ENCODE measurements at places on chromosomes 11 and 22. TPM values are rescaled to one million over a fixed set of nuclear protein-coding genes. Genes with fewer than 3 reads are reported as not detected.

VSIG10L2 gene
- not detected for total RNA-seq

DNA sequence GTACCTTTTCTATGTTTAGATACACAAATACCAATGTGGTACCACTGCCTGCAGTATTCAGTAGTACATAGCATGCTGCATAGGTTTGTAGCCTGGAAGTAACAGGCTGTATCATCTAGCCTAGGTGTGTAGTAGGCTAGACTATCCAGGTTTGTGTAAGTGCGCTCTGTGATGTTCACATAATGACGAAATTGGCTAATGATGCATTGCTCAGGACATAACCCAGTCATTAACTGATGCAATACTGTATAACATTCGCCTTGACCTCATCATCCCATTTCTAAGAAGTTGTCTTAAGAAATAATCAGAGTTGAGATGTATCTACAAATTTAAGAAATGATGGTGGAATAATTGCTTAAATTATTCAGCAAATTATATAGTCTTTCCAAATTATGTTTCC is 116.0 kb upstream of the TIMP3 start:
- DNase-seq = no peak

DNA sequence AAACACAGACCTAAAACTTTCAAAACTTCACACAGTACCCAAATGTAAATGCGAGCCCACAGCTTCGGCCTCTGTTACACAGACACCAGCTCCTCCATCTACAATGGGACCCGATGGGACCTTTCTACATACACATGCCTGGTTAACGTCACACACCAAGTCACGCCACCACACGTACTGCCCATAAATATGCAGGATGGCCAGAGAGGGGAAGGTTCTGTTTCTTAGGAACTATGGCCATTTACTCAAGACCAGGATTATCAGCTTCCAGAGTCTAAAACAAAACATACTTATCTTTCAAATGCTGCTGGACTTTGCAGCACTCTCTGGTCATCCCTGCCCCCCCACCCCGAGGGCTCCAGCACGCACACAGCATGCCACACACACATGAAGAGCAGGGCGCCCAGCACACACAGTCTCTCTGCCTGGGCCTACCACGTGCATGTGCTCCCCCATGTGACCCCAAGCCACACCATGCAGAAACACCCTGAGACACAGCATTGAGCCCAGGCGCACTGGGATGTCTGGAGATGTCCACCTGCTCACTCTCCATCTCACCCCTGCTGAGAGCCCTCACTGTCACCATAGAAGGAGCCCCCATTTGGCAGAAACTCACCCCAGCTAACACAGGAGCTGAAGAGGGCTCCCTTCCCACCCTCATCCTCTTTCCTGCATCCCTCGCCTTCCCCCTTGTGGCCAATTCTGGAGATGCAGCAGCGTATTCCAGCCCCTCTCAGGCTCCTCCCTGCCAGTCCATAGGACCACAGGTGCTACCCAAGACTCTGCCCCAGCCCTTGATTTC is 61.8 kb downstream of the SLC22A12 start:
- peak; percentile 92 for DNase-seq

DNA sequence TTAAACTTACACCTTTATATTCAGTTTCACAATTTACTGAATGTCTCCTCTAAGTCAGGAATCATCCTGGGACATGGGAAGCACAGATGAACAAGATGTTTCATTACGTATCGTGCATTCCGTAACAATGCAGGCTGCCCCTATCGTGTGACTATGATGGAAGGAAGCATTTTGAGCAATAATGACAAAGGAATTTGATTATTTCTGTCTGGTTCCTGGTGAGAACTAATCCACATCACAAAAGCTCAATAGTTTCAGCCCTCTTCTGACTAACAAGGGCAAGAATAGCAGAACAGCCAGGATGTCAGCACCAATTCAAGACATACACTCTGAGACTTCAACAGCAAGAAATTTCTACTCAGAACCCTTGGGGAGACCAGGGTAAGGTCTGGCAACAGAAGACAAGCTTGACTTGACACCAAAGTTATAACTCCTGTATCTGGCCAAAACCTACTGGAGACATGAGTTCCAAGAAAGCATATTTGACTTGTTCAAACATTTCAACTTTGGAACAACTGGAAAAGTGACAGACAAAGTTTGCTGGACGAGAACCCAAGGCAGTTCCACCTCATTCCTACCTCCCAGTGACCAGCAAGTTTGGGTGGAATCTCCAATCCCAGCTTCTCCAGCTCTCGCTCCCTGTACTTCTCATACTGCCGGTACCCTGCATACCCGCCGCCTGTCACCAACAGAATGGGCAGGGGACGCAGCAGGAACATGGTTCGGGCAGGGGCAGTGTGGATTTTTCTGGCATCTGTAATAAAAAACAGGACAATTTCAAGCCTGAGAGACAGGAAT is 14.3 kb downstream of the PISD start:
- DNase-seq = no peak
